ENCODE measurements at places on chromosomes 2 and 18. TPM values are rescaled to one million over a fixed set of nuclear protein-coding genes. Genes with fewer than 3 reads are reported as not detected.

The ZBTB7C gene
- total RNA-seq = 15.0 TPM

GRCh38 chr2:155250800-155251199, 552.3 kb downstream of the KCNJ3 start:
- no peak overlapping the region for H3K27ac ChIP-seq
- H3K27me3 ChIP-seq = no peaks in the 10 kb centered on the region
- DNase-seq = no peak
- H3K4me3 ChIP-seq = no peak overlapping the region
- no peaks in the 10 kb centered on the region for H3K36me3 ChIP-seq
- H3K4me1 ChIP-seq = no peaks in the 10 kb centered on the region

- H3K4me1 ChIP-seq = no peaks in the 10 kb centered on the region
- H3K4me3 ChIP-seq = no peak overlapping the region
- no peaks in the 10 kb centered on the region for H3K27me3 ChIP-seq
These were observed 350.4 kb upstream of the ZC3H15 start for GRCh38 chr2:186135686-186136085.

The RAMP1 gene
- total RNA-seq = 5.1 TPM

GRCh38 chr2:215071676-215072075, 66.8 kb downstream of the ABCA12 start:
- DNase-seq = no peak
- H3K36me3 ChIP-seq = no peaks in the 10 kb centered on the region
- H3K27ac ChIP-seq = no peak overlapping the region
- H3K27me3 ChIP-seq = no peaks in the 10 kb centered on the region

DNA sequence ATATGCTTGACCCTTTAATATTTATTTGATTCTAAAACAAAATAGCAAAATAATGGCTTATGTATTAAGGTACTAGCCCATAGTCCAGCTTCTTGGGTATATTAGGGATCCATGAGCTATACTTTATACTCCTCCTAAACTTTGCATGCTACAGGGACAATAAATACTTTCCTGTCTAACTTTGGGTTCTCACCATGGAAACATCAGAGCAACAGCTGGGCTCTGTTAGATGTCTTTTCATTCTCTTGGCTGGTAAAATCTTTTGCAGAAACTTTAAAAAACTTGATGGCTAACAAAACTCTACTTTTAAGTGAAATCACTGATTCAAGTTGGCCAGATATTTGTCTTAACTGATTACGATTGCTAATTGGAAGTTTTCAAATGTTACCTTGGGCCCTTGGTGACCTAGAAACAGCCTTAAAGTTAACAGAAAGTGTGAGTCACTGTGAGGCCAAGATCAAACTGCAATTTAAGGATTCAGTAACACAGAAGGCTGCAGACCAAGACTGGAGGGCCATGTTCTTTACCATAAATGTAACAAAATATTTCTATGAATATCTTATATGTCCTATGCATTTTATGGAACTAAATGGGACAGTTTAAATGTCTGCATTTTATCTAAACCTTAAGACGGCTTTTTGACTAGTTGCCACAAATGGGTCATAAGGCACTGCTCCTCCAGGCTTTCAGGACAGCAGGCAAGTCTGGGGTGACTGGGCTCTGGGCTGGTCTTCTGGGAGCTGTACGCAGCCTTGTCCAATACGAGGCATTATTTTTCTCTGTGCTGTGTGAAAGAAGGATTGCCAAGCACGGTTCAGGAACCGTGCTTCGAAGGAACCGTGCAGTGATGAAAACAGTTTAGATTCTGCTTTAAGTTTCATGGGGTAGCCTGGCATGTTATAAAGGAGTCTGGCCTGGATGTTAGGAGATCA, 188.5 kb downstream of the TPGS2 start:
- H3K27me3 ChIP-seq = no peaks in the 10 kb centered on the region
- no peak overlapping the region for H3K27ac ChIP-seq
- no peak overlapping the region for H3K4me3 ChIP-seq
- no peaks in the 10 kb centered on the region for H3K4me1 ChIP-seq
- no peaks in the 10 kb centered on the region for H3K36me3 ChIP-seq
- no peak for DNase-seq

The PLEKHH2 gene
- 42.0 TPM for total RNA-seq

DNA sequence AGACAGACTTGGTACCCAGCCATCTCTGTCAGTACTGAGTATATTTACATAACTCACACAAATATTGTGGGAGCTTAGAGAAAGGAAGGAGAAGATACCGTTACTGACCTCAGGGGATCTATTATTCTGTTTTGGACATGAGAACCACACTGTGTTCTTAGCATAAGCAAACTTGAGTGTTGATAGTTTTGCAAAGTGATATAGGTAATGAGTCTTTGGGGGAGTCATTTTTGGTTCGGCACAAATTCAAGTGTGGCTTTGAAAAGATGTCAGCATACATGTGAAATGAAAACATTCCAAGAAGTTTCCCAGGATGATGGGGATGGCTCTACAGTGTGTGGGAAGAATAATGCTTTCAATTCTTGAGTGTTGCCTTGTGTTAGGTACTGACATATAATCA, 24.1 kb downstream of the SMARCAL1 start:
- H3K4me1 ChIP-seq = no peaks in the 10 kb centered on the region
- H3K36me3 ChIP-seq = peaks cover 87% of the 10 kb centered on the region
- no peak for DNase-seq

GRCh38 chr18:49608366-49609255, 46.8 kb downstream of the LIPG start:
- no peaks in the 10 kb centered on the region for H3K36me3 ChIP-seq
- H3K4me3 ChIP-seq = no peak overlapping the region
- DNase-seq = no peak
- no peaks in the 10 kb centered on the region for H3K27me3 ChIP-seq
- no peak overlapping the region for H3K27ac ChIP-seq

DNA sequence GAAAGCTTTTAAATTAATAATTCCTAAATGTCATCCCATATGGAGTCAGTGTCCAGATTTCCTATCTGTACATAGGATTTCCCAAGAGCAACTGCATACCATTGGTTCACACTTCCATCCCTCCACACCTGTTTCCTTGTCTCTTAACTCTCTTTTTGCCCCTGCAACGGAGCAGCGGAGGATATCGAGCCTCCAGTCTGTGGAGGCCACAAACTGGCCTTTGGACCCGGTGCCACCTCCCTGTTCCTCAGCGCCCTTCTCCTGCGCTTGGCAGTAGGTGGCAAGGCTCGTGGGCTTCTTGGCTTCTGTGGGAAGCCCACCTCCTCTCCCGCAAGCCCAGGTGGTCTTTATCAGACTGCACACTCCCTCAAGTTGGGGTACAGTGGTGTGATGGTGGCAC, 23.8 kb upstream of the STK25 start:
- DNase-seq = no peak
- no peak overlapping the region for H3K4me3 ChIP-seq
- no peaks in the 10 kb centered on the region for H3K4me1 ChIP-seq
- H3K27me3 ChIP-seq = no peaks in the 10 kb centered on the region

The IL36RN gene
- not detected for total RNA-seq

GRCh38 chr2:111679202-111679601, 204.8 kb downstream of the ANAPC1 start:
- no peak overlapping the region for H3K4me3 ChIP-seq
- no peaks in the 10 kb centered on the region for H3K27me3 ChIP-seq
- H3K36me3 ChIP-seq = no peaks in the 10 kb centered on the region
- DNase-seq = no peak
- H3K27ac ChIP-seq = no peak overlapping the region

The DCDC2C gene
- not detected for total RNA-seq

DNA sequence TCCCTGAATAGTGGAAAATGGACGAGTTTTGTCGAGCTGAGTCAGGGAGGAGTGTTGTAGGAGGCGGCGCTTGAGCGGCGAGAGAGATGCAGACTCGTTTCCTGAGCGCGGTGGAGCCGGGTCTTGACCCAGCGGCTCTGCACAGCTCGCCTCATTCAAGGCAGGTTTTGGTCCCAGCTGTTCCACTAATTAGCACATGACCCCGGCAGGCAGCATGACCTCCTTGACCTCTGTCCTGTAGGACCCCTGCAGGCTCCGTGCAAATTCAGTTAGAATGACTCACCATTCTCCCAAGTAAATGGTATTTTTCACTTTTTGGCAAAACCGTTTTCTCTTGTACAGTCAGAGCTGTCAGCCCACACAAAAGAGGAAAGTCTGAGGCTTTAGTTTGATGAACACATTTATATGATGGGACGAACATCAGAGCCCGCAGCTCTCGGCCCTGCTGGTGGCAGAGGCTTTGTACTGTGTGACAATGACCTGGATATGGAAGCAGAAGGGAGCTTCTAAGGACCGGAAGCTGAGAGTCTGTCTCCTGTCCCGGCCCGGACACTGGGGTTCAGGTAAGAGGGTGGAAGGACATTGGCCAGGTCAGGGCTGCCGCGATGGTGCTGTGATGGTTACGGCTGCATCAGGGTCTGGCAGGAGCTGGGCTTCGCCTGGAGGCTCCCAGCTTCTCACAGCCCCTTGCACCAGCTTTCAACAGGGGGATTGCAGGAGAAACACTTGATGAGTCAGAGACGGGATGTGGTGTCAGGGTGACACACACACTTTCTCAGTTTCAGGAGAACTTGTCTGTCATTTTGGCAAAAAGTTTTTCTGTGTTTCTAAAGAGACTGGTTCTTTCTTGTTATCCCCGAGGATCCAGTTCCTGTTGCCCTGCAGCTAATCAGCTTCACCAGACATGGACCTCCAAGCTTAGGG, 29.9 kb upstream of the ALKAL2 start:
- no peaks in the 10 kb centered on the region for H3K27me3 ChIP-seq
- H3K27ac ChIP-seq = no peak overlapping the region
- DNase-seq = no peak
- H3K4me3 ChIP-seq = no peak overlapping the region
- no peaks in the 10 kb centered on the region for H3K36me3 ChIP-seq
- H3K4me1 ChIP-seq = no peaks in the 10 kb centered on the region

The TRABD2A gene
- 5.4 TPM for total RNA-seq

GRCh38 chr2:100107440-100107839, 35.0 kb downstream of the AFF3 start:
- no peaks in the 10 kb centered on the region for H3K36me3 ChIP-seq
- H3K27me3 ChIP-seq = peaks cover 8% of the 10 kb centered on the region
- DNase-seq = no peak
- H3K4me3 ChIP-seq = no peak overlapping the region

- no peak overlapping the region for H3K27ac ChIP-seq
- peaks cover 49% of the 10 kb centered on the region for H3K4me1 ChIP-seq
- no peak overlapping the region for H3K4me3 ChIP-seq
- DNase-seq = no peak
- no peaks in the 10 kb centered on the region for H3K27me3 ChIP-seq
- no peaks in the 10 kb centered on the region for H3K36me3 ChIP-seq
These were observed 110.2 kb upstream of the THOC1 start for GRCh38 chr18:378079-378478.

DNA sequence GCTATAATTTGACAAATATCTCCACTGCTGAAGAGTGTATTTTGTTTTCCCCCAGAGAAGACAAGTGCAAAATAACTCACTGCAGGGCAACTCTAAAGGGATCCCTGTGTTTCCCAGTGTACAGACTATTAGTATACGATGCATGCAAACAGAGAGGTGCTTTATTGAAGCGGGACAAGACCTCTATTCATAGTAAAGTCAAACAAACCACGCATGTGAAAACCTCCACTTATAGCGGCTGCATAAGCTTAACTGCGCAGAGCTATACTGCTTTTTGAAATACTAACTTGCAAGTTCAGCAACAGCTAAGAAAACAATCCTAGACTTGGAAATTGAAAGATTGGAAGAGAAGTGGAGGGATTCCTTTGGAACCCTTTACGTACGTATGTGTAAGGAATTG, 15.6 kb downstream of the RNF144A start:
- H3K27ac ChIP-seq = no peak overlapping the region
- peaks cover 10% of the 10 kb centered on the region for H3K4me1 ChIP-seq
- DNase-seq = no peak
- H3K4me3 ChIP-seq = no peak overlapping the region
- H3K36me3 ChIP-seq = no peaks in the 10 kb centered on the region

GRCh38 chr2:241982706-241983570, 113.4 kb downstream of the RTP5 start:
- no peak overlapping the region for H3K27ac ChIP-seq
- no peaks in the 10 kb centered on the region for H3K4me1 ChIP-seq
- H3K27me3 ChIP-seq = no peaks in the 10 kb centered on the region
- no peak for DNase-seq

- no peak overlapping the region for H3K4me3 ChIP-seq
- DNase-seq = no peak
- no peaks in the 10 kb centered on the region for H3K36me3 ChIP-seq
- H3K27me3 ChIP-seq = no peaks in the 10 kb centered on the region
- H3K4me1 ChIP-seq = peaks cover 25% of the 10 kb centered on the region
These were observed 119.3 kb upstream of the TWIST2 start for GRCh38 chr2:238728330-238729260.

DNA sequence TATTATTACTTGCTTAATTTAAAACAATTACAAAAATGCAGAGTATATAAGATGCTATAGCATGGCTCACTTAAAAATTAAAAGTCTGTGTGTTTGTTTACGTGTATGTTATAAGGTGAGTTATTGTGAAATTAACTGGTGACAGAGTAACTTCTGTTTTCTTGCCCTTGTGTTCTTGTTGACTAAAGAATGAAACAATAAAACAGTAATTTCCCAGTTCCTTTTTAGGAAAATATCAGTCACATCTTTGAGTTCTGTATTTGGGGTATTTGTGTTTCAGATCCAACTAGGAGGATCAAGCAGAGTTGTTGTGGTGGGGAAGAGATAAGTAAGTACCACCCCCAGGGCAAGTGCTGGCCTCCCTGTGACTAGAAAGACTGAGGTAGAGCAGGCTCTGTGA, 143.6 kb downstream of the CCDC148 start:
- no peaks in the 10 kb centered on the region for H3K36me3 ChIP-seq
- no peak overlapping the region for H3K4me3 ChIP-seq
- no peak for DNase-seq
- H3K27ac ChIP-seq = no peak overlapping the region
- no peaks in the 10 kb centered on the region for H3K27me3 ChIP-seq

The LYG2 gene
- total RNA-seq = not detected

DNA sequence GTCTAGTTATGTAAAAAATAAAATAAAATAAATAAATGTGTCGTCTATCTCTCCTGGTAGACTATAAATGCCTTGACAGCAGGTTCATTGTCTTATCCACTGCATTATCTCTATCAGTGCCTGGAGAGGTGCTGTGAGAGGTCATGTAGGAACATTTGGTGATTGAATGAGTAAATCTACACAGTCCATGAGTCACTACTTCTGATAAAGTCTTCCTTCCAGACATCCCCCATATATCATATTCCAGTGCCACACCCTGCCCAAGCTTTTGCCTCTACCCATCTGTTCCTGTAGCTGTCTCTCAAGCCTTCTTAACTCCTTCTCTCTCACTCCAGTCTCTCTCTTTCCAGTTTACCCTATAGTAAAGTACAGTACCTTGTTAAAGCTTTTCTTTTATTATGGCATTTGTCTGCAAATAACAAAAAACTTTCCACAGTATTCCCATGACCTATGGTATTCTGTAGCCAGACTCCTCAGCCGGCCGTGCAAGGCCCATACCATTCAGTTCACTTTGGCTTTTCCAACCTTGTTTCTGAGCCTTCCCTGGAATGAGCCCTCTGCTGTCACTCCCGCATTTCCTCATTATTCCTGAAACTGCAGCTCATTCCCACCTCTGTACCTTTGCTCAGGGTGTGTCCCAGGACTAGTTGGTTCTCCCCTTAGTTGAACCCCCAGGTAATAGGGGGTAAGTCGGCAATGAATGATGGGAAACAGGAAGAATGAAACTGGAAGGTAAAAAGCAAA, 37.5 kb downstream of the ANXA4 start:
- no peak overlapping the region for H3K4me3 ChIP-seq
- peaks cover 7% of the 10 kb centered on the region for H3K36me3 ChIP-seq
- no peaks in the 10 kb centered on the region for H3K27me3 ChIP-seq
- peak overlapping the region; percentile 22 for H3K27ac ChIP-seq
- DNase-seq = no peak

The YPEL5 gene
- 98.0 TPM for total RNA-seq

- H3K4me3 ChIP-seq = no peak overlapping the region
- H3K27ac ChIP-seq = no peak overlapping the region
- no peaks in the 10 kb centered on the region for H3K27me3 ChIP-seq
- DNase-seq = no peak
These were observed 179.5 kb downstream of the GULP1 start for GRCh38 chr2:188471166-188471565.
